ENCODE measurements at places on chromosomes 16 and 17.

GRCh38 chr16:53042235-53042701 is 10.4 kb downstream of the CHD9NB start:
- peaks cover 4% of the 10 kb centered on the region for H3K27me3 ChIP-seq
- peaks cover 11% of the 10 kb centered on the region for H3K4me1 ChIP-seq
- DNase-seq: no peak
- no peak overlapping the region for H3K4me3 ChIP-seq
- H3K36me3 ChIP-seq: no peaks in the 10 kb centered on the region

DNA sequence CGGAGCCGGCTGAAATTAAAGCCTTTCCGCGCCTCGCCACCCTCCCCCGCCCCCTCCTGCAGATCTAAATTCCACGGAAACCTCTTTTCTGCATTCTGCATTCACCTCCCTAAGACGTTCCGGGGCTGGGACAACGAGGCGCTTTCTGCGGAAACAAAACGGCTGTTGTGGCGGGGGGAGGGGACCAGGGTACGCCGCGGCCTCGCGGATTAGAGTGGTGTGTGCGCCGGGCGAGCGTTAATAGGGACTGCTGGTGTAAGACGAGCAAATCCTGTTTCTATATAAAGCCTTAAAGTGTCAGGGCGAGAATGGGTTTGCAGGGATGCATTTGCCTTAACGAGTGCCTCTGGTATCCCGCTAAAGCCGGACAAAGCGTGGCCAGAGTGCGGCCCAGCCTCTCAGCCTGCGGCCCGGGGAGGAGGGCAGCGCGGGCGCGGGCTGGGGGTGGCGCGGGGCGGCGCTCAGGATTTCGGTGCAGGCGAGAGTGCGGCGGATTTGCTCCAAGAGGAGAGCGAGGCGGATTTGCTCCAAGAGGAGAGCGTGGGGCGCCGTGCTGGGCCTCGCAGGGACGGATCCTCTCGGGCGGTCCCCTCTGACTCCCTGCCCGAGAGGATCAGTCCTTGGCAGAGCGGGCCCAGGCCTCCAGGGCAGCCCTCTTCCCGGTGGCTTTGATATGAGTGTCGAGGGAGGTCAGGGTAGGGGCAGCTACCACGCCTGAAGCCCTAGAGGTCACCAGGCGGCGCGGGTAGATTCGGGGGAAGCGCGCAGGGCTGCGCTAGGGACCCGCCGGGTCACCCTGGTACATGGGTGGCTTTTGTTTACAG is 5.1 kb downstream of the BAHCC1 start:
- H3K27ac ChIP-seq: peak overlapping the region; percentile 90
- no peaks in the 10 kb centered on the region for H3K27me3 ChIP-seq
- peaks cover 46% of the 10 kb centered on the region for H3K4me1 ChIP-seq
- H3K36me3 ChIP-seq: no peaks in the 10 kb centered on the region

- DNase-seq: no peak
- no peak overlapping the region for H3K4me3 ChIP-seq
- no peak overlapping the region for H3K27ac ChIP-seq
- no peaks in the 10 kb centered on the region for H3K4me1 ChIP-seq
Observed at GRCh38 chr16:84218956-84219355, 20.9 kb downstream of the KCNG4 start.

GRCh38 chr17:33116021-33116551 is 124.4 kb downstream of the SPACA3 start:
- H3K4me1 ChIP-seq: no peaks in the 10 kb centered on the region
- no peaks in the 10 kb centered on the region for H3K27me3 ChIP-seq
- no peak overlapping the region for H3K4me3 ChIP-seq
- no peak overlapping the region for H3K27ac ChIP-seq

GRCh38 chr16:3173892-3174617 is 13.9 kb upstream of the OR1F1 start:
- H3K4me3 ChIP-seq: no peak overlapping the region
- peaks cover 6% of the 10 kb centered on the region for H3K27me3 ChIP-seq
- DNase-seq: no peak
- no peak overlapping the region for H3K27ac ChIP-seq
- H3K36me3 ChIP-seq: no peaks in the 10 kb centered on the region
- no peaks in the 10 kb centered on the region for H3K4me1 ChIP-seq
